ENCODE measurements at places on chromosomes 6 and 20.

- DNase-seq: peak; percentile 8
Observed at GRCh38 chr6:70124882-70125545, 177.9 kb downstream of the COL9A1 start.

GRCh38 chr6:148392671-148393070, 50.0 kb downstream of the SASH1 start:
- no peak for DNase-seq

DNA sequence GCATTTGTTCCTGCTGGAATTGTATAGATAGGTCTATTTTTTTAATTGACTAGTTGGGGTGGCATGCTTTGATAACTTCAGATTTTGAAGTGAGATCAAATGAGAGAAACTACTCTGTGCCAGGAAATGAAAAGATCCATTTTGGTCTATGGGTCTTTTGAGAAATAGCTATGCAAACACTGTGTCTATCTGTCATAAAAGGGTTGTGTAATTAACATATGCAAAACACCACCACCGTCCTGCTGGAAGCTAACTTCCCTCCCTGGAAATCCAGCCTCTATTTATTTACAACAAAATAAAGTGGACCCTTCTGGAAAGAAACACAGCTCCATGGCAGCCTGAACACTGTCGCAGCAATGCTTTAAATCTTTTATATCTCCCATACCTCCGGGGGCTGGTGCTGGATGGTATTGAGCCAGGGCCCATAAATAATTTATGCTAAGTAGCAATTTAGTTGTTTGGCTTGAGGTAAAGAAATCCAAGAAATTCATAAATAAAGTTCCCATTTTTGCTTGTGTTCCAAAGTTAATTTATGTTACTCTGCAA, 244.2 kb upstream of the POU3F2 start:
- no peak for DNase-seq

- DNase-seq: no peak
Observed at GRCh38 chr20:23277316-23277715, 73.3 kb upstream of the NXT1 start.
